Skeletal muscle cell (primary cell): ENCODE measurements at places on chromosomes 3 and 15.

DNA sequence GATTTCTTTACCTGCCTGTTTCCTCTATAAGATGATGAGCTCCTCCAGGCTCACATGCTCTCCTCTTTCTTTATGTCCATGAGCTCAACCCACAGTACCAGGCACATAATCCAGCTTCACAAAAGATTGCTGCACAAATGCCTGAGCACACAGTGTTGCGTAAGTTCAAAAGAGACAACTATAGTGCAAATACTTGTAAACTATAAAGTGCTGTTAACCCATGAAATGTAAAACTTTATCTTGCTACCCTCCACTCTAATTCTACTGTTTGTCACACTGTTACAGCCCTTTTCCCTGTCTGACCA, 101.0 kb upstream of the LPP start:
- DNase-seq, result no peak

GRCh38 chr3:72185549-72186399, 400.8 kb upstream of the PROK2 start:
- peak; percentile 83 for DNase-seq

DNA sequence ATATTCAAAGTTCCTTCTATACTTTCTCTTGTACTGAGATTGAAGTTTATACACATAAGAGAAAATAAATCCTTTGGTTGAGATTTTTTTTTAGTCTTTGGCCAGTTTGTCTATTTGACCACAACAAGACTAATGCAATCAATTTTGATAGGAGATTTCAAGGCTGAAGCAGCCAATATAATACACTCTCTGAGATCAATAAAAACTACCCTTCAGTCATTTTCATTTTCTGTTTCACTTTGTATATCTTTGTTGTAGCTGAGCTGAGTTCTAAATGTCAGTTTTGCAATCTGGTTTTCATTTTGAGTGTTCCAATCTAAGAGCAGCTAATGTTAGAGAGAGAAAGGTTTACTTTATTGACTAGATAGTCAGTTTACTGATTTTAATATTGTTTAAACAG, 623.8 kb upstream of the ROBO1 start:
- no peak for DNase-seq

DNA sequence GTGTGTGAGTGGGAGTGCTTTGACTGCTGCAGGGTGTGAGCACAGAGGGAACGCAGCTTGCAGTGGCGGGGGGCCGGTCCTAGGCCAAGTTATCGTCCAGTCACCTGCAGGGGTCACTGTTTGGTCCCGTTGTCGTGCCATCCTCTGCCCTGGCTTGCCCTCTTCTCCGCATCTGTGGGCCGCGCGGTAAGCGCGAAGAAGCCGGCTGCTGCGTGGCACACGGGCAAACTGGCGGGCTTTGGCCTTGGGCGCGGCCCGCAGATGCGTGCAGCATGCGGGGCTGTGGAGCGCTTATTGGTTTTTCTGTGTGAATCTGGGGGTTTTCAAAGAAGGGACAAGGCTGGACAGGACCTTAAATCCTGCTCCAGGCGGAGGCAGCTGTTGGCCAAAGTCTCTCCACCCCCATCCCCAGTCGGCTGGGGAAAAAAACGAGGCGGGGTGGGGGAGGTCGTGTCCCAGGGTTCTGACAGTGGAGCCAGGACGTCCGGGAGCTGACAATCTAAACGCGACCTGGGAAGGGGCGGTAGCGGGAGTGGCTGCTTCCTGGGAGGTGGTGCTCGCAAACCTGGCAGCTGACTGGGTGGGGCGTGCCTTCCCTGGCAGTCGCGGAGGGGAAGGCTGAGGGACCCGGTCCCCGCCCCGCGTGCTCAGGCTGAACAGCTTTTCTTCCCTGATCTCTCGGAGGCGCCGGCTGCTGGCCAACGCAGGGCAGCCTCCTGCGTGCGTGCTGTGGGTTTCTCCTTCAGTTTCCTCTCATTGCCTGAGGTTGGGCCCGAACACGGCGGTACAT, 39.7 kb upstream of the VEPH1 start:
- DNase-seq, result no peak

DNA sequence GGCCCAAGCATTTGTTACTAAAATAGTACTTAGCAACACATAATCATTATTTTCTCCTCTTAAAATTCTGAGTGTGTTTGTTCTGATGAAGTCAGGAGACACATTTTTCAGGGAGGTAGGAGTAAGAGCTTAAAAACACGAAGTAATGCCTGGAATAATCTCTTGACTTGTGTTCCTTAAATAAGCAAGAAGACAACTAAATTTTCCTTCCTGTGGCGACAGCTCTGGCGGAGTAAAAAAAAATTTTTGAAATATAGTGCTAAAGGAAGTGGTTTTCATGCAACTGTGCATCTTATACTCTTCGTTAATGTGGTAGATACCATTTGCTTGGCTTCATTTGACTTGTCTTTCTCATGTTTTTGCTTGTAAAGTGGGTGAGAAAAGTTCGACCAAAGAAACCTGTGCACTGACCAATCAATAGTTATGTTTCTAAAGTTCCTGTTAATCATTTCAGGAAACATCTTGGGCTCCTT, 11.1 kb upstream of the MBNL1 start:
- no peak for DNase-seq
